ENCODE measurements at places on chromosomes 2 and 18. TPM values are rescaled to one million over a fixed set of nuclear protein-coding genes. Genes with fewer than 3 reads are reported as not detected.

Gene SP140L
- 35.7 TPM for total RNA-seq

- no peak for DNase-seq
These were observed 12.2 kb downstream of the HES6 start for GRCh38 chr2:238227587-238228032.

- DNase-seq: no peak
These were observed 41.1 kb downstream of the CDC42EP3 start for GRCh38 chr2:37630301-37630700.

Gene KIF5C
- 1.5 TPM for total RNA-seq

Gene CLEC4F
- total RNA-seq: 0.19 TPM

Gene MYOM1
- total RNA-seq: 5.5 TPM

GRCh38 chr2:217990389-217990788 lies 12.4 kb downstream of the TNS1 start:
- DNase-seq: no peak

Gene PFN4
- not detected for total RNA-seq

DNA sequence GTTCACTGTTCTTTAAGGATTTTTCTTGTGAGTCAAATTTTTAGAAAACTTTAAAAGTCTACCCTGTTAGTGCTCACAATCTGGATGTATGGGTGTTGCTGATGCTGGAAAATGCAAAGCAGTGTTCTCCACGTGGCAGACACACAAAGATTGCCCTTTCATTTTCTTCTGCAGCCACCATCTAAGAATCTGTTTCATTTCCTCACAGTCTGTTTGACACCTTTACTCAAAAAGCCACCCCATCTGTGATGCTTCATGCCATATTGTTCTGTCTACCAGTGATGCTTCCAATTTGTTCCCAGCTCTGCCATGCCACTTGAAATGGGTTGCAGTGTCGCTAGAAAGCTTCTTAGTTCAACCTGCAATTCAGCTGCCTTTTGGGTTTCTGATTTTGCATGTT lies 464.2 kb upstream of the UBE2E3 start:
- no peak for DNase-seq

Gene RAPGEF4
- total RNA-seq: 1.2 TPM

GRCh38 chr2:122061831-122062230 lies 306.4 kb downstream of the TSN start:
- no peak for DNase-seq

DNA sequence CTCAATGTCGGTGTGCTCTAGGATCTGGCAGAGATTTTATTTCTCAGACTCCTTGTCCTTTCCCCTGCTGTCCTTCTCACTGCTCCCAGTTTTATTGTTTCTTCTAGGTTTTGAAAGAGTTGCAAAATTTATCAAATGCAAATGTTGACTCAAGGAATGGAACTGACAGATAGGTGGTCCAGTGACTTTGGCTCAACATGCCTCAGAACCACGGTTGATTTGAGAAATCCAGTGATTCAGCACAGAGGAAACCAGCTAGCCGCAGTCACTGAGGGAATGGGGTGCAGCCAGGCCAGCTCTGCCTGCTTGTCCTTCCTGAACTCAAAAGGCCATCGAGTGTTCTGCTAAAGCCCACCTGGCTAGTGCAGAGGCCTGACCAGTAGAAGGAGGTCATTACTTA lies 125.7 kb upstream of the LYPD6 start:
- DNase-seq: no peak

DNA sequence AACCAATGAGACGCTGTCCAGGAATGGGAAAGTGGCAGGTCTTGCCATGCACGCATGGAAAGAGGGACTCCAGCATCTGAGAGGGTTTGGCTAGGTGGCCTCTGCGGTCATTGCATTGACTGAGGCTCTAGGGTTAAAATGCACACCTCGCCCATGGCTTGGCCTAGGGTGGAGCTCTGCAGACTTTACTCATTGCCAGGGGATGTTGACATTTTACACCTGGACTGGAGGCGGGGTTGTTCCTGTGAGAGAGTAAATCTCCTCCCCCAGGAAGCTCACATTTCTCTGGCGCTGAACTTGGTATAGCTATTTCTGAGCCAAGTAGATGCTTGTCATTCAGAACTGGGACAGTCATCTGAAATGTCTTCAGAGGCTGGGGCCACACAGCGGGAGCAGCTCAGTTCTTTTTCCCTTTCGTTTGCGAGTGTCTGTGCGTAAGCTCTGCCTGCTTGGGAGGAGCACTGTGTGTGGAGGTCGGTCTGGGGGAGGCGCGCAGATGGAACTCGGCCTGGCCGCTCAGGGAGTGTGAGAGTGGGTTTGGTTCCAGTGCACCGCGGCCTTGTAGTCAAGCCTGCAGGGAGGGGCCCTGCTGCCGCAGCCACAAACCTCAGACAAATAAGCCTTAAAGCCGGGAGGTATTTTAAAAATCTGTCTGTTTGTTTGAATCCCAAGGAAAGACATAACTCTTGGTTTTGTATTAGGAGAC lies 76.5 kb downstream of the LPIN1 start:
- DNase-seq: peak; percentile 73

DNA sequence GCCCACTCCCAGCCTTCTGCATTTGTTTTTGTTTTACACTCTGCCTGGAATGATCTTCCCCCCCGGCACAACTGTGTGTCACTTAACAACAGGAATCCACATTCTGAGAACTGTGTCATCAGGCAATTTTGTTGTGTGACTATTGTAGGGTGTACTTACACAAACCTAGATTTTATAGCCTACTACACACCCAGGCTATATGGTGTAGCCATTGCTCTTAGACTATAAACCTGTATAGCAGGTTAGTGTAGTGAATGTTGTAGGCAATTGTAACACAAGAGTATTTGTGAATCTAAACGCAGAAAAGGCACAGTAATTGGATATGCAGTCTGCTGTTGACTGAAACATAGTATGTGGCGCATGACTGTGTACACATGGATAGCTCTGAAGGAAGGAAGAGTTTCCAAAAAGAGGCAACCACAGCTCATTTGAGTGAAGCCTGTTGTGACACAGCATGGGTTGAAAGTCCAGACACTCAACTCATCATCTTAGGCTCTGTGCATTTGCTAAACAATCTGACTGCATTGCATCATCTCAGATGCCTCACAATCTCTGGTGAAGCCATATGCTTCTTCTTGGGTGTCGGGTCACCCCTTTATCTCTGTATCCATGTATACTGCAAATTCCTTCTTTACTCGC lies 506.6 kb upstream of the SPHKAP start:
- DNase-seq: no peak

- no peak for DNase-seq
These were observed 7.1 kb downstream of the DSG1 start for GRCh38 chr18:31325051-31325450.

DNA sequence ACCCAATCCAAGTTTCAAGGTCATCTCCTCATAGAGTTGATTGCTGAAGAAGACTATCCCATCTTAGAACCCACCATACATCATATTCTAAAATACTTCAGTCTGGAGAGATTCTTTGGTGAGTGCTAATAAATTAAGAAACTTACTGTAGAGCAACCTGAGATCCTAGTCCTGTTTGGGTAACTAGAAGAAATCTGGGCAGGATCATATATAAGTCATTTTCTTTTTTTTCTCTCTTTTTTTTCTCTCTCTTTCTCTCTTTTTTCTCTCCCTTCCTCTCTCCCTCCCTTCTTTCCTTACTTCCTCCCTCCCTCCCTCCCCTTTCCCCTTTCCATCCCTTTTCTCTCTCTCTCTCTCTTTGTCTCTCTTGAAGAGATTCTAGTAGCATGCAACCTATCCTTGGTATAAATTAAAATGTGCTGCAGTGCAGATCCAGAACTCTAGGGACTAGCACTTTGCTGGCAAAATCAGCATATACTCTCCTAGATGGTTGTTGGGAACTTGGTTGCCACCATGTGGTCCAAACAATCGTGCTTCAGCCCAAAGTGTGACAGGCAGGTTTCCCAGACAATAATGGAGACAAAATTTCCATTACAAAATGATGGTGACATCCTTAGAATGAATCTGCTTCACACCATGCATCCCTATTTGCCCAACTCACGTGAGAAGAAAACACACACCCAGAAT lies 399.4 kb upstream of the CELF4 start:
- DNase-seq: no peak

- no peak for DNase-seq
These were observed 69.5 kb downstream of the TPGS2 start for GRCh38 chr18:36759167-36759776.

Gene UGT1A8
- total RNA-seq: 34.2 TPM

Measured in mucosa of descending colon (tissue), 3 donors.